ENCODE measurements at places on chromosomes 1 and 21. TPM values are rescaled to one million over a fixed set of nuclear protein-coding genes. Genes with fewer than 3 reads are reported as not detected.

GRCh38 chr1:183090391-183091006, 67.3 kb downstream of the LAMC1 start:
- DNase-seq = peak; percentile 68

DNA sequence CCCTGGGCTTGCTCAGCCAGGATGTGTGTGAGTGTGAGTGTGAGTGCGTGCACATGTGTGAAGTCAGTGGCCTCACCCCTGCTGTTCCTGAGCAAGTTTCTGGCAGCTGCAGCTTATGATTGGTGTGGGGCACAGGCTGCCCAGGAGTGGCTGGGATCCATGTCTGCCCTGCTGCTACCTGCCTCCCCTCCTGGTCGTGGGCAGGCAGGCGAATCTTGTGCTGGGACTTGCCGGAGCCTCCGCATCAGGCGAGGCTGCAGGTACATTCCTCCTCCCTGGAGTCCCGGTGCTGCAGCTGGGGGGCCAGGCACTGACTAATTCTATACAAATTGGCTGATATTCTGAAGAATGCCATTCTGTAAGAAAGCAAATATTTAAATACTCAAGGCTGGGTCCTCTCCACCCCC, 85.6 kb upstream of the WNT4 start:
- no peak for DNase-seq

GRCh38 chr1:53732912-53733317, 6.0 kb downstream of the GLIS1 start:
- DNase-seq = peak; percentile 92

DNA sequence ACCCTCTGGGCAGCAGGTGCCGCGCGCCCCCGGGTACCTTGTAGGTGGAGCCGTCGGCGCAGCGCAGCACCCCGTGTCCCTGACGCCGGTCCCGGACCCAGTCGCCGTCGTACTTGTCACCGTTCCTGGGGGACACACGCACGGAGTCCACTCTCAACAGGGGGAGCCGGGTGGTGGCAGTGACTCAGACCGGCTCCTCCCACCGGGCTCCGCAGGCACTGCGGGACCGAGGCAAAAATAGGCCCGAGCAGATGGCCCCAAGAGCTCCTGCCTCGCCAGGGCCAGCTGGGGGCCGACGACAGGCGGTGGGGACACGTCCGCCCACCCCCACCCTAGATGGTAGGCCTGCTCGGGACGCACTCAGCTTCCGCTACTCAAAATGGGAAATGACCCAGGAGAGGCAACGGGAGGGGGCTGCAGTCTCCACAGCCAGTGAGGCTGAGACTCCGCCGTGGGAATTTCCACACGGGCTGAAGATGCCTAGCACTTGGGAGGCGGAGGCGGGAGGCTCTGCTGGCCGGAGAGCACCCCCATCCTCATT, 6.3 kb downstream of the MORN1 start:
- no peak for DNase-seq

DNA sequence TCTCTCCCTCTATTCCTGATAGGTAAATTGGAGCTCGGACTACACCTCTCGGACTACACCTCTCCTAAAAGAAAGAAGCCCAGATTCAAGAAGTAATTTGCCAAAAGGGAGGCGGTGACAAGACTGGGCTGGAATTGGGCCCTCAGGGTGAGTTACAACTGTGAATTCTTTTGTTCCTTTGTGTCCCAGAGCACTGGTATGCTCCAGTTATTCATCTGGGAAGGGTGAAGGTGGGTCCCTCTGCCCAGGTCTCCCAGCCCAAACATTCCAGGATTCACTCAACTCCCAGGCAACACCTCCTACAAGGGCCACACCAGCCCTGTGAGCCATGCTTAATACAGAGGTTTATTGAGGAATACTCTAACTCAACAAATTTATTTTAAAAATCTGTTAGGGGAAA, 69.2 kb downstream of the LMX1A start:
- DNase-seq = no peak

The FMO5 gene
- total RNA-seq = 2.1 TPM

All from RPMI7951 (cell line).